GM23248 (cell line): ENCODE measurements at places on chromosomes 1 and 21. TPM values are rescaled to one million over a fixed set of nuclear protein-coding genes. Genes with fewer than 3 reads are reported as not detected.

GRCh38 chr1:115090540-115090939, 1.2 kb upstream of the TSPAN2 start:
- peak; percentile 81 for DNase-seq

DNA sequence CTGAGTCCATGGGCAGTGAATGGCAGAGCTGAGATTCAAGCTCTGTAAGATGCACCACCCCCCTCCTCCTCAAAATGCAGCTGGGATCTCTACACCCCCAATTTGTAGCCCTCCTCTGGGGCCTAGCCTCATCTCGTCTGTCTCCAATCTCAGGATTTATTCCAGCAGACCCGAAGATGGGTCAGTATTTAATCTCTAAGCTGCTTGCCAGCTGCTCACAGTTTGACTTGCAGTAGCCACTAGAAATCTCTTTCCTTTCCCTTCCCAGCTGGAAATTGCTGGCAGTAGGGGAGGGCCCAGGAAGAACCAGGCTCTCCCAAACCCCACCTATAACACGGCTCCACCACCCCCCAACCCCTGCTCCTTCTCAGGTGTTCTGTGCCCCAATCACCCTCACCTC, 1.5 kb downstream of the LACTBL1 start:
- DNase-seq, result no peak

The RBM11 gene
- total RNA-seq, result not detected in 2 replicates

The CRP gene
- total RNA-seq, result not detected in 2 replicates

- no peak for DNase-seq
Measured at GRCh38 chr1:227884370-227885134, 63.2 kb downstream of the WNT9A start.

DNA sequence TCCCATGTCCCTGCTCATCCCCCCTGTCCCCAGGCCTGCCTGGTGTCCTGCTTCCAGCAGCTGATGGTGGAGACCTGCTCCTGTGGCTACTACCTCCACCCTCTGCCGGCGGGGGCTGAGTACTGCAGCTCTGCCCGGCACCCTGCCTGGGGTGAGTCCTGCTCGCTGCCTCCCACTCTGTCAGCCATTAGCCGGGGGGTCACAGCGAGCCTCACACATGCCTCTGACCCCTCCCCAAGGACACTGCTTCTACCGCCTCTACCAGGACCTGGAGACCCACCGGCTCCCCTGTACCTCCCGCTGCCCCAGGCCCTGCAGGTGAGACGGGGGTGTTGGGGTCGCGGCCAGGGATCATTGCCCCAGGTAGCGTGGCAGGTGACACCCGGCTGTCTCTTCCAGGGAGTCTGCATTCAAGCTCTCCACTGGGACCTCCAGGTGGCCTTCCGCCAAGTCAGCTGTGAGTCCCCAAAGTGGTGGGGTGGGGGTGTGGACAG, 10.0 kb downstream of the SCNN1D start:
- DNase-seq, result peak; percentile 78

The SLAMF8 gene
- not detected in 2 replicates for total RNA-seq

GRCh38 chr1:204705888-204706837, 20.6 kb upstream of the LRRN2 start:
- DNase-seq, result no peak
